ENCODE measurements at places on chromosomes 5 and 9. TPM values are rescaled to one million over a fixed set of nuclear protein-coding genes. Genes with fewer than 3 reads are reported as not detected.

The GPR150 gene
- 0.52 TPM for total RNA-seq

DNA sequence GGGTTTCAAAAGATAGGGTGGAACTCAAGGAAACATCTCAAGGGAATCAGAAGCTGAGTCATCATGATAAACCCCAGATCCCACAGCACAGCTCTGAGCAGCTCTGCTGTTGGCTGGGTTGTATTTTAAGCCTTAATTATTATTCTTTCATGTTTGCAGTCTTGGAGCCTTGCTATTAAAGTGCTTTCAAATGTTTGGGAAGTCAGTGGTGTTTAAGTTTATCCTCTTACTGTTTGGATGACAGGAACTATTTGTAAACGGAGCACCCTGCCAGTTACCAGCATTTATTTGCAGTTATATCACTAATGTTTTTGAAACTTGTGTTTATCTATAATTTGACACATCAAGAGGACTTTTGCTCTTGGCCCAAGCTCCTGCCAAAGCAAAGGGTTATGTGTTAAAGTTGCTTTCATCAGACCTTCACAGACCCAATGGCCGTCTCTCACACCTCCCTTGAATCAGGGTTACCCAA lies 141.1 kb upstream of the SPDL1 start:
- no peak for DNase-seq
- H3K27me3 ChIP-seq, result peaks cover 7% of the 10 kb centered on the region
- no peak overlapping the region for H3K4me3 ChIP-seq
- no peaks in the 10 kb centered on the region for H3K4me1 ChIP-seq

The PDE8B gene
- not detected for total RNA-seq

The CNOT6 gene
- total RNA-seq, result 35.4 TPM

GRCh38 chr5:77545285-77545684 lies 53.2 kb upstream of the WDR41 start:
- no peak overlapping the region for H3K4me3 ChIP-seq
- H3K4me1 ChIP-seq, result no peaks in the 10 kb centered on the region
- no peaks in the 10 kb centered on the region for H3K36me3 ChIP-seq
- H3K27me3 ChIP-seq, result peaks cover 29% of the 10 kb centered on the region

- H3K4me1 ChIP-seq, result peaks cover 9% of the 10 kb centered on the region
- no peaks in the 10 kb centered on the region for H3K27me3 ChIP-seq
- no peak for DNase-seq
Measured at GRCh38 chr5:127085371-127085770, 12.1 kb upstream of the C5orf63 start.

- H3K27ac ChIP-seq, result no peak overlapping the region
- H3K27me3 ChIP-seq, result peaks cover 5% of the 10 kb centered on the region
- no peak for DNase-seq
- H3K4me3 ChIP-seq, result no peak overlapping the region
- peaks cover 12% of the 10 kb centered on the region for H3K36me3 ChIP-seq
- no peaks in the 10 kb centered on the region for H3K4me1 ChIP-seq
Measured at GRCh38 chr5:142342128-142342981, 17.5 kb upstream of the SPRY4 start.

GRCh38 chr5:58363461-58364249 lies 96.2 kb downstream of the PLK2 start:
- no peaks in the 10 kb centered on the region for H3K4me1 ChIP-seq
- H3K36me3 ChIP-seq, result no peaks in the 10 kb centered on the region
- no peak overlapping the region for H3K27ac ChIP-seq
- H3K4me3 ChIP-seq, result no peak overlapping the region
- H3K27me3 ChIP-seq, result peaks cover 11% of the 10 kb centered on the region
- no peak for DNase-seq

- H3K27ac ChIP-seq, result no peak overlapping the region
- no peaks in the 10 kb centered on the region for H3K4me1 ChIP-seq
- peaks cover 13% of the 10 kb centered on the region for H3K36me3 ChIP-seq
- H3K27me3 ChIP-seq, result peaks cover 10% of the 10 kb centered on the region
- DNase-seq, result no peak
Measured at GRCh38 chr5:50292735-50293394, 148.2 kb downstream of the EMB start.

The PCDHB15 gene
- total RNA-seq, result not detected

DNA sequence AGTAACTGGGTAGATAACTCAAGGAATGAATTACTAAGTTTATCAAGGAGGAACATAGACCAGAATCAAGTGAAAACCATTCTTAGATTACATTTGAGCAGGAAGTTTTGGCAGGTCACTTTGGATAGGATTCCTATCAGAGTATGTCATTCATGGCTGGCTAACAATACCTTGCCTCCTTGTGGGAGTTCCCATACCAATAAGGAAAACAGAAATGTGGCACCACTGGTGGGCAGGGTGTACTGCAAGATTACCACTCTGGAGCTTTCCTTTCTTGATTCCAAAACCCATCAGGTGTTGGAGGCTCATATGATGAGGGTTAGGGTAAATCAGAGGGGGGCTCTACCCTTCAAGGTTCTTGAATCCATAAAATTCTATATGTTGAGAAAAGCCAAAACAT lies 18.6 kb upstream of the SPATA31D1 start:
- no peaks in the 10 kb centered on the region for H3K36me3 ChIP-seq
- H3K4me3 ChIP-seq, result no peak overlapping the region
- H3K27ac ChIP-seq, result no peak overlapping the region
- H3K4me1 ChIP-seq, result no peaks in the 10 kb centered on the region
- no peaks in the 10 kb centered on the region for H3K27me3 ChIP-seq

DNA sequence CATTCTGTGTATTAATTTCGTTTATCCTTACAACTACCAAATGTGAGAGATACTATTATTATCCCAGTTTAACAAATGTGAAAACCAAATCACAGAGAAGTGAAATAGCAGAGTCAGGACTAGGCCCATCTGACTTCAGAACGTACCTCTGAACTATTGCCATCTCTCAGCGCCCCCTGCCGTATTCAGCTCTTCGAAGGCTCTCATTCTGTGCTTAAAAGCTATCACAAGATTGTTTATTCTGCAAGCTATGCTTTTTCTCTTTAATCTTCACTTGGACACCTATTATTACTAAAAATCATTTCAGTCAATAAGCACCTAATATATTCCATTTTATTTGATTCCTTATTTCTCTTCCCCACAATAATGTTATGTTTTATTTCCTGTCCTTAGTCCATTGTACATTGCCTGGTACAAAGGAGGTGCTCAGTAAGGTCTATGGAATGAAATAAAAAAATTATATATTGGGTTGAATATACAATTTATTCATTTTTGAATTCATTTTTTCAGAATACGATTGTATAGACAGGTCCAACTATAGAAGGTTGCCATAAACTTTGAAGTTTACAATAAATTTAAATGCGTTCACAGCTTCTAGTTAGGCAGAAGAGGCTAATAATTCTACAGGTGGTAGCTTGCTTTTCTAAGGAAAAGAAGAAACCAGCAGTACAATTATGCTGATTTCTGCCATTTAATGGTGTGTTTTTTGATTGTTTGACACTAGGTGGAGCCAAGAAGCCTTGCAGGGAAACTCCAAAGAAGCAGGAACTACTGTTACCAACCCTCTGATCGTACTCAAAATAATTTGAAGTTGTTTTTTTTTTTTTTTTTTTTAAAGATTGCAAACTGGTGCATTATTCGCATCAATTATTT lies 202.2 kb upstream of the DMRTA1 start:
- H3K27me3 ChIP-seq, result peaks cover 13% of the 10 kb centered on the region
- no peak for DNase-seq
- H3K4me1 ChIP-seq, result peaks cover 36% of the 10 kb centered on the region

The SLC23A1 gene
- total RNA-seq, result not detected

GRCh38 chr9:100419166-100419565 lies 7.8 kb upstream of the MSANTD3 start:
- no peaks in the 10 kb centered on the region for H3K4me1 ChIP-seq
- H3K36me3 ChIP-seq, result no peaks in the 10 kb centered on the region
- no peak overlapping the region for H3K4me3 ChIP-seq
- peaks cover 40% of the 10 kb centered on the region for H3K27me3 ChIP-seq
- H3K27ac ChIP-seq, result no peak overlapping the region
- no peak for DNase-seq

The ARL15 gene
- total RNA-seq, result 5.5 TPM

The ZNF367 gene
- 40.2 TPM for total RNA-seq

DNA sequence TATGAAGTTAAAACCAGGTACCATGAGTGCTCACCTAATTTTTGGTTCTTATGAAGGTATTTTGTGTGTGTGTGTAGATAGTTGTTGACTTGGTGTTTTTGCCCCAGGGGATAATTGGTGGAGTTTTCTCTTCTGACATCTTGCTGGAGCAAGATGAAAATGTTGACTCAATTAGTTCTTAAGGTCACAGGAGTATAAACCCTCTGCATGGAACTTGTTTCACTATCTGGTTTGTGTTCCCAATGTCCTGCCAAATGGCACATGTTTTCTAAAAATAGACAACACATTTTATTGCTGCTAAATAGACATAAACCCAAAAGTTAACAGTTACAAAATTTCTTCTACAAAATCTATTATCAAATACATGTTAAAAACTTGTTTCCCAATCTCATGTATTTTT lies 180.9 kb downstream of the FAM170A start:
- no peaks in the 10 kb centered on the region for H3K4me1 ChIP-seq
- no peaks in the 10 kb centered on the region for H3K36me3 ChIP-seq
- H3K4me3 ChIP-seq, result no peak overlapping the region
- no peak for DNase-seq
- no peak overlapping the region for H3K27ac ChIP-seq

The BAAT gene
- 0.10 TPM for total RNA-seq

- peaks cover 6% of the 10 kb centered on the region for H3K4me1 ChIP-seq
- H3K36me3 ChIP-seq, result no peaks in the 10 kb centered on the region
- no peak overlapping the region for H3K4me3 ChIP-seq
- DNase-seq, result no peak
Measured at GRCh38 chr9:88766778-88767503, 224.3 kb upstream of the S1PR3 start.

DNA sequence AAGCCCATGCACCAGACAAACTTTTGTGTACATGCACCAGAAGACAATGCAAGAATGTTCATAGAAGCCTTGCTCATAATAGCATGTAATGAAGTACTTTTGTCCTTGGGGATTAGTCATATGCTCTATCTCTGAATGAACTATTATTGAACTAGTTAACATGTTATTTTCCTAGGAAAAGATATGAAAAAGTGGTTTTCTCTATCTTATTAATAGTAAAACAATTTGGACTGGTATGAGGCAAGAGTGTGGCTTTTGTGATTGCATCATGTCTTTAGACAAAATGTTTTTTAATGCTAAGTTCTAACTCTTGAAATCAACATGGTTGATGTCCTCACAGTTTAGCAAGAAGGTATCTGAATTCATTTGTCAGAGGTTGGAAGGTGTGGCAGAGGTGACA lies 55.7 kb upstream of the SPDL1 start:
- H3K36me3 ChIP-seq, result no peaks in the 10 kb centered on the region
- no peak for DNase-seq
- peaks cover 41% of the 10 kb centered on the region for H3K27me3 ChIP-seq
- no peak overlapping the region for H3K4me3 ChIP-seq
- H3K4me1 ChIP-seq, result no peaks in the 10 kb centered on the region

The BNIP1 gene
- 27.4 TPM for total RNA-seq

DNA sequence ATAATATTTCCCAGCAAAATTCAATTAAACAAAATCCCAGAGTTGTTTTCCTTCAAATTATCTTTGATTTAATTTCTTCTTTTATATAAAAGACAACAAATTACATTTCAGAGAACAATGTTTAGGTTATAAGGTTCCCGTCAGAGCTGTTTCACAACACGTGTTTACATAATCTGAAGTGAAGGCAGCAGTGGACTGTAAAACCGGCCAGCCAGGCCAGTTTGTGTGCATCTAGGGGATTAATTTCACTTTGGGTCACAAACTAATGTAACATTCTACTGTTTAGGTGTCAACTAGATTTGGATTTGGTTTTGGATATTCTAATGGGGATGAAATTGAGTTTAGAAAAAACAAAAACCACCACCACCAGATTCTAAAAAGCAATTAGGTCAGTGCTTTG lies 86.5 kb upstream of the PLPP1 start:
- no peak overlapping the region for H3K27ac ChIP-seq
- peaks cover 2% of the 10 kb centered on the region for H3K36me3 ChIP-seq
- peaks cover 6% of the 10 kb centered on the region for H3K4me1 ChIP-seq
- no peak overlapping the region for H3K4me3 ChIP-seq
- no peak for DNase-seq

GRCh38 chr5:173663352-173664153 lies 47.1 kb upstream of the BOD1 start:
- H3K27ac ChIP-seq, result no peak overlapping the region
- no peaks in the 10 kb centered on the region for H3K36me3 ChIP-seq
- H3K4me3 ChIP-seq, result no peak overlapping the region
- DNase-seq, result no peak
- H3K4me1 ChIP-seq, result no peaks in the 10 kb centered on the region

- H3K36me3 ChIP-seq, result no peaks in the 10 kb centered on the region
- H3K4me1 ChIP-seq, result no peaks in the 10 kb centered on the region
- no peak overlapping the region for H3K27ac ChIP-seq
- no peaks in the 10 kb centered on the region for H3K27me3 ChIP-seq
- H3K4me3 ChIP-seq, result no peak overlapping the region
Measured at GRCh38 chr9:78539904-78540303, 243.0 kb downstream of the PSAT1 start.

- H3K27me3 ChIP-seq, result peaks cover under 1% of the 10 kb centered on the region
- no peak overlapping the region for H3K4me3 ChIP-seq
- no peak overlapping the region for H3K27ac ChIP-seq
- no peak for DNase-seq
- H3K36me3 ChIP-seq, result no peaks in the 10 kb centered on the region
Measured at GRCh38 chr5:6221141-6221626, 157.2 kb downstream of the MED10 start.

The BARHL1 gene
- not detected for total RNA-seq

The IFNA13 gene
- total RNA-seq, result not detected

- no peak overlapping the region for H3K4me3 ChIP-seq
- no peaks in the 10 kb centered on the region for H3K36me3 ChIP-seq
- DNase-seq, result no peak
- H3K27ac ChIP-seq, result peak overlapping the region; percentile 49
- H3K4me1 ChIP-seq, result peaks cover 48% of the 10 kb centered on the region
Measured at GRCh38 chr5:180684623-180685161, 35.3 kb upstream of the FLT4 start.

DNA sequence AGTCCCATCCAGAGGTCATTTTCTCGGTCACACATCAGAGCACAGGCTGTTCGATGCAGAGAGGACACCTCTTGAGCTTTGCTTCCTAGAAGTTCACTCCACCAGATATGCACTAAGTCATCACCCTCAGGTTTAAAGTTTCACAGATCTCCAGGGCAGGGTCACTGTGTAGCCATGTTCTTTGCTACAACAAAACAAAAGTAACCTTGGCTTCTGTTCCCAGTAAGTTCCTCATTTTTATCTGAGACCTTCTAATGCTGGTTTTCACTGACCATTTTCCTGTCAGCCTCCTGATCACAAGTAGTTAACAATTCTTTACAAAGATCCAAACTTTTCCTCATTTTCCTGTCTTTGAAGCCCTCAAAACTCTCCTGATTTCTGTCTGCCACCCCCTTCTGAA lies 97.5 kb upstream of the CTSV start:
- no peaks in the 10 kb centered on the region for H3K27me3 ChIP-seq
- no peak for DNase-seq
- no peaks in the 10 kb centered on the region for H3K4me1 ChIP-seq
- H3K36me3 ChIP-seq, result no peaks in the 10 kb centered on the region
- H3K27ac ChIP-seq, result no peak overlapping the region

The SLC4A9 gene
- total RNA-seq, result not detected

Measured in activated naive CD8-positive, alpha-beta T cell treated with anti-CD3 and anti-CD28 coated beads for 36 hours (primary cell).